ENCODE measurements at places on chromosomes 7 and 10.

- no peak for DNase-seq
Measured at GRCh38 chr10:45375716-45376231, 1.8 kb downstream of the ALOX5 start.

DNA sequence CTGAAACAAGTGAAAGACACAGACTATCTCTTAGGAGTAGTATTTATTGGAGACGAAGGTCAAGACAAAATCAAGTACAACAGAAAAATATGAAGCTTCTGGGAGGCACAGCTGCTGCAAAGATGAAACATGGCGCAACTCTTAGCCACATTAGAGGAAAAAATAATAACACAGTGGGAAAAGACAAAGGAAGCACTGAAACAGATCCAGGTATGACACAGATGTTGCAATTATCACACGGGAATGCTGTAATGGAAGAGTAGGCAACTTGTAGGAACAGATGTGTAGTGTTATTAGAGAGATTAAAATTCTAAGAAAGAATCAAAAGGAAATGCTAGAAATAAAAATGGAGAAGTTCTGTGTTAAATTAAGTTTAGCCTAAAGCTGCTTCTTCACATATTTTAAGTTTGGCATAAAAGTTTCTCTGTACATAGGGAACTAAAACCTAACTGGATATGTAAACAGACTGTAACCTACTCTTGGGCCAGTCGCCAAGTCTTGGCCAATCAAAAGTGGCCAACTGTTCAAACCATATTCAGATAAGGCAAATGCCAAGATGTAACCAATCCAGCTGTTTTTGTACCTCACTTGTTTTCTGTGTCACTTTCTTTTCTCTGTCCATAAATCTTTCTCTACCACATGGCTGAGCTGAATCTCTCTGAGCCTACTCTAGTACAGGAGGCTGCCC is 1132.0 kb upstream of the LRRTM3 start:
- DNase-seq = no peak

- no peak for DNase-seq
Measured at GRCh38 chr10:123427165-123427786, 238.9 kb upstream of the GPR26 start.

DNA sequence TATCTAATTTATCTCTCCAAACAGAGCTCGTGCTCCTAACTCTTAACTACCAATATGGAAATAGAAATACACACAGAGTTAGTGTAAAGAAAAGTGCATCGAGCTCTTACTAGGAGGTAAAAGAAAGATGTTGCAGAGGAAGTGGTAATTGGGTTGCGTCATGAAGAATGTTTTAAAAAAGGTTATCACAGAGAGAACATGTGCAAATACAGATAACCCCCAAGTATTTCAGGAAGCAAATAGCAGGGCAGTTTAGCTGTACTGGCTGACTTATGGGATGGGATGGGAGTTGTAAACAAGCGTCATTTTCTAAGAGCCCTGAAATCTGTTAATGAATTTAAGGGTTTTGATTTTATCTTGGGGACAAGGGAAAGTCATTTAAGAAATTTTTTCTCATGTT is 153.9 kb downstream of the AGMO start:
- no peak for DNase-seq

GRCh38 chr10:109474261-109474660 is 449.1 kb downstream of the XPNPEP1 start:
- no peak for DNase-seq

DNA sequence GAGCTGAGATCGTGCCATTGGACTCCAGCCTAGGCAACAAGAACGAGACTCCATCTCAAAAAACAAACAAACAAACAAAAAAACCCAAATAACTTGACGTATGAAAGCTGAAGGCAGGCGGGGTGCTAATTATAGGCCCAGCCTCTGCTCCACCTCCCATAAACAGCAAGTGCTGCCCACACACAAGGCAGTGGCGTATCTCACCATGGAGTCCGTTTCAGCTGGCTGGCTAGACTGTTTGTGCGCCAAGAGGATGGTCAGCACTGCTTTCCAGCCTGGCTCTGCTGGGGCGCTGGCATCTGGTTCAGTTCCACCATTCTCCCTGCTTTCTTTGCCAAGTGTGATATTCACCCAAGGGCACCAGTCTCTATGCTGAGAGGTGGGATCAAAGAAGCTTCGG is 29.1 kb downstream of the ZC3HC1 start:
- no peak for DNase-seq

DNA sequence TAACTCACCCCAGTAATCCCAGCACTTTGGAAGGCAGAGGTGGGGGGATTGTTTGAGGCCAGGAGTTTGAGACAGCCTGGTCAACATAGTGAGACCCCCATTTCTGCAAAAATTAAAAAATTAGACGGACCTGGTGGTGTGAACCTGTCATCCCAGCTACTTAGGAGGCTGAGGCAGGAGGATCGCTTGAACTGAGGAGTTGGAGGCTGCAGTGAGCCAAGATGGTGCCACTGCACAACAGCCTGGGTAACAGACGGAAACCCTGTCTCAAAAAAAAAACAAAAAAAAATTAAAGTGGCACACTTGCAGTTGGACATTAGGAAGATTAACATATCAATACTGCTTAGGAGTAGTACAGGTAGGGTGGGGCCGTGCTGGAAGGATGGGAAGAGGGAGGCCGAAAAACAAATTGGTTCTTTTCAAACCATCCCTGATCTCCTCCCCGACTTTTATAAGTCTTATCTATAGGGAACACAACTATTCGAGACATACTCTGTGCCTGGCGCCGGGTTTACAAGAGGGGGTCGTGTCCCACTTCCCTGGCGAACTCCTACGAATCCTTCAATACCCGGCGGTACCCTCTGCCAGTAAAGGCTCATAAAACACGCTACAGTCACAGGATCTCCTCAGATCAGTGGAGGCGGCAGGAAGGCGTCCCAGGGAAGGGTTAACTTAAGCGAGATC is 628 bp downstream of the TAF6 start:
- no peak for DNase-seq

DNA sequence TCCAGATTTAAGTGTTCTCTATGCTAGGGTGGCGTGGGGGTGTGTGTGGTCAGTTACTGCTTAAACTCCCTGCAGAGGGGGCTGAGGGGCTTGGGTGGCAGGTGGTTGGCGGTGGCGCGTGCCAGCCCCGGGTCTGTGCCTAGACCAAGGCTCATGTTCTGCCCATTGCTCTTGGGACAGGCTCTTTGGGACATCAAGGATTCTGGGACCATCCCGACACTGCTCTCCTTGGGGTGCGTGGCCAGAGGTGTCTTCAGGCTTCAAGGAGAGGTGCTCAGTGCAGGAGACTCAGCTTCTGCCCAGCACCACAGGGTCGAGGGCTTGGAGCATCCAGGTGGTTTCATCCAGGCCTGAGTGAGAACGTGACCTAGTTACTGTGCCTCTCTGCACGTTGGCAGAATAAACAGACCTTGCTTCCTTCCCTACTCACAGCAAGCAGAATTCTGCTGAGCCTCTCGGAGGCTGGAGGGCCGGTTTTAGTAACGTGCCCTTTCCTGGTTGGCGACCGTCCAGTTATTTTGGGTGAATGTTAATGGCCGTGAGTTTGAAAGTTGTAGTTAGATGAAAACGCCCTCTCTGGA is 39.9 kb downstream of the CAMK1D start:
- no peak for DNase-seq

- no peak for DNase-seq
Measured at GRCh38 chr7:154994996-154995395, 7.9 kb downstream of the PAXIP1 start.

DNA sequence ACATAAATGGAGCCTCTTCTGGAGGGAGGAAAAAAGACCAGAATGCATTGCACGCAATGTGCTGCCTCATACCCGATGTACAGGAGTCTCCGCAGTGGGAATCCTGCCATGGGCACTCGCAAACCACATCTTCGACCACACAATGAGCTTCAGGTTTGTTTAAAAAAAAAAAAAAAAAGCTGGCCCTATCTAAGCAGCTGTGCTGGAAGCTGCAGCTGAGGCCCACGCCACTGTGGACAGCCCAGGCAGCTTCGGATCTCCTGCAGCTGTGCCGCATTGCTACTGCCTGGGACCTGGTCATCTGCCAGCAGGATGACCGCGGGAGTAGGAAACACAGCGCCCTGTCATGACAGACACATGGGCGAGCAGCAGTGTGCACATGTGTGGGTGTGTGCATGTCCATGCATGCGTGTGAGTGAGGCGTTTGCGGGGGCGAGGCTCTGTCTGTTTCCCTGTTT is 26.0 kb downstream of the EN2 start:
- DNase-seq = no peak

- peak; percentile 86 for DNase-seq
Measured at GRCh38 chr10:22228943-22229801, 11.4 kb upstream of the EBLN1 start.

DNA sequence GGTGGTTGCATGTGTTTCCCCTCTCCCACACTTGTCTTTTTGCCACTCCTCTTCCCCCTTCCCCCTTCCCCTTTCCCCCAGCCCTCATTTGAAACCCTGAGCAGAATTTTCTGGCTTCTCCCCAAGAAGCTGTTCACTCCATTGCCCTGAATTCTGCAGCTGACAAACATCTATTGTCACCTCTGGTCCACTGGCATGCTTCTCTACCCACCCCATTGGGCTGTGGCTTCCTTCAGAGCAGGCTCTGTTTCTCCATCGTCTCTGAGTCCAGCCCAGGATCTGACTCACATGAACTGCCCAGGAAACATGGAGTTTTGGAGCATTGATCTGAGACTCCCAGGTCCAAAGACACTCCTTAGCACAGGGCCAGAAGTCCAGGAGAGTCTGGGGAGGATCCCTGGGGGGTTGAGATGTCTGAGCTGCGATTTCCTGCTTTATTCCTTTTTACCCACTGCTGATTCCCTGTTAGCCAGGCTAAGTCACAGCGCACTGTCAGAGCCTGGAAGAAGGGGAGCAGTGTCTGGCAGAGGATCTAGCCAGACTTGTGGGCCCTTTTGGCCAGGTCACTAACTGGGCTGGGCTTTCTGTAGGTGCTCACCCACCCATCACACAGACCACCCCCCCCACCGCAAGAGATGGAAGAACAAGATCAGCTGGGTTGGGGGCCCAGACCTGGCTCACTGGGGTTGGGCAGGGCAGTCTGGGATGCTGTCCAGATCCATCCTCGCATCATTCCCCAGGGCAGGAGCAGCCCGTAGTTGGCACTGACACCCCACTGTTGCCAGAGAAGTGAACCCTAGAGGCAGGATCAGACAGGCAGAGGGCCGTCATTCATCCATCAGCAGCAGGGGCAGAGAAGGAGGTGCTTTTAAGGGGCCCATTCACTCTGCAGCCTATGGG is 3.5 kb downstream of the CHAT start:
- no peak for DNase-seq

DNA sequence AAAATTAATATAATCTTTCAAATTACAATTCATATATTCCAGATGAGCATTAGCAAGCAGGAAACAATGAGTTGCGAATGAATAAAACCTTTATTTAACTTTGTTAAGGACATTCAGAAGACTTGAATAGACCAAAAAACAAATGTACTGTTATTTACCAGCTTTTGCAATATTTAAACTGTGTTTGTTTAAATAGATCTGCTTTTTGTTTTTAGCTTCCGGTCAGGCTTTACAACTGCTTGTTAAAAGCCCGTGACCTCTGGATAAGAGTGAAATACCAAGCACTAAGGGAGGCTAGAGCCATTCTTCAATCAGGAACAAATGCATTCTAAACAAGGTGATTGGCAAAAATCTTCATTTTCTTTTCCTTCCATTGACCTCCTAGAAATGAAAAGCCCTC is 184.9 kb upstream of the GNAI1 start:
- no peak for DNase-seq

DNA sequence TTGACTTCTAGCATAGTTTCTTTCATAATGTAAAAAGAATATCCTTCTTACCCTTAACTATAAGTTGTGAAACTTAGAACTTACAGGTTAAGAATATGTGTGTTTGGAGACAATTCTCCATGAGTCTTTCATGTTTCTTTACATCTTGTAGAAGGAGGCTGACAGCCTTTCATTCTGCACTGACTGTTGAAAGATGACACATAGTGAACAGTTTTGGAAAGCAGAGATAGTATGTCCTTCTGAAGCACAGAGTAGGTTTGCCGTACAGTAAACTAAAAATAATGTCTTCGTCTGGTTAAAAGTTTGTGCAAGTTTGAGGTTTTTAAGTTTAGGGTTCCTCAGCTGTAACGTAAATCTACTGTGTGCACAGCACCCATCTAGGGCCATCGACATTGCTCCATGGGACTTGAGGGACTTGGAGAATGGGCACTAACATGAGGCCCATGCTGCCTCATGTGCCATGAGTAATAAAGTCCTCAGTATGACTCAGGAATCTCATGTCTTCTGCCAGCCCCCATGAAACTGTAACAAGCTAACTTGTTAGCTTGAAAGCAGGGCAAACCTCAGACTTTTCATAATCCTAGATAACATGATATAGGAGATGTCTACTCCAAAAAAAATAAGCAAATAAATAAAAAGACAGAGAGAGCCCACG is 24.5 kb upstream of the ELAPOR2 start:
- peak; percentile 9 for DNase-seq

GRCh38 chr7:20776214-20776911 is 10.3 kb downstream of the SP8 start:
- no peak for DNase-seq

DNA sequence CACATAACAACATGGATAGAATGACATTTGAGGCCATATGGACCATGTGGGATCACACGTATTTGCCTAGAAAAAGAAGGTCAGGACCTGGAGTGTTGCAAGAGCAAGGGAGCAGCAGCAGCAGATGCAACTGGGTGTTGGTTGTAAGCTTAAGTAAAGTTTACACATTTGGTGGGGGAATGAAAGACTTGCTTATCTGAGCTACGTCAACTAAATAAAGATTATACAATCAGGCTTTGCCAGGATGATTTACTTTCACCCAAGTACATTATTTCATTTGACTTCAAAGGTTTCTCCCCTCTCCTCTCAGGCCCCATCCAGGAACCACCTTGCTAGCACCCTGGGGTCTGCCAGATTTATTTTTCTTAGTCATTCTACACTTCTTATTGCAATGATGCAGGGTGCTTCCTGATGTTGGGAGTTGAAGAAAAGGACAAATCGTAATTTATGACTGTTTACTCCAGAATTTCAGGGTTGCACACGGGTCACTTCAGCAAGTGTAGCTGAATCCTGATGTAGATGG is 591.9 kb upstream of the IGFBP3 start:
- no peak for DNase-seq

- DNase-seq = no peak
Measured at GRCh38 chr10:71545001-71545400, 148.3 kb downstream of the CDH23 start.

All from activated T-cell treated with anti-CD3 and anti-CD28 coated beads, Interleukin-2, amount 50 U/mL, for 72 hours (primary cell).